A172 (cell line): ENCODE measurements at places on chromosomes 13 and 19. TPM values are rescaled to one million over a fixed set of nuclear protein-coding genes. Genes with fewer than 3 reads are reported as not detected.

Gene ZFP14
- 2.1 and 3.8 TPM in 2 replicates for total RNA-seq

Gene CCDC194
- not detected in 2 replicates for total RNA-seq

Gene HCN2
- total RNA-seq: 9.3 and 12.7 TPM in 2 replicates

Gene KLK6
- 0.07 and 0.12 TPM in 2 replicates for total RNA-seq

Gene KIR3DL1
- not detected in 2 replicates for total RNA-seq

Gene WDR87
- total RNA-seq: not detected in 2 replicates

Gene NALCN
- 0.60 and 0.72 TPM in 2 replicates for total RNA-seq

Gene PNMA8B
- total RNA-seq: not detected in 2 replicates

Gene KLK14
- total RNA-seq: not detected in 2 replicates

Gene PLVAP
- total RNA-seq: not detected in 2 replicates

Gene DMKN
- total RNA-seq: 4.0 and 4.4 TPM in 2 replicates

Gene LILRB1
- not detected in 2 replicates for total RNA-seq

Gene LGALS14
- not detected in 2 replicates for total RNA-seq

Gene S1PR5
- 7.9 and 9.0 TPM in 2 replicates for total RNA-seq

Gene GZMM
- total RNA-seq: not detected in 2 replicates

Gene TBXA2R
- total RNA-seq: 3.4 and 7.4 TPM in 2 replicates

Gene CLEC17A
- not detected in 2 replicates for total RNA-seq

Gene KCNJ14
- 0.36 and 0.55 TPM in 2 replicates for total RNA-seq

Gene EPSTI1
- total RNA-seq: 1.7 and 2.4 TPM in 2 replicates

Gene CEACAM21
- total RNA-seq: not detected in 2 replicates

Gene TMEM147
- total RNA-seq: 167 and 204 TPM in 2 replicates

Gene DLEU7
- not detected in 2 replicates for total RNA-seq

Gene FBN3
- total RNA-seq: 0.62 TPM in 1 of 2 replicates, not detected in the other

Gene FLT1
- 5.5 and 7.5 TPM in 2 replicates for total RNA-seq

Gene SOHLH2
- total RNA-seq: 1.1 and 3.4 TPM in 2 replicates
